ENCODE measurements at places on chromosomes 4 and X. TPM values are rescaled to one million over a fixed set of nuclear protein-coding genes. Genes with fewer than 3 reads are reported as not detected.
A peak's percentile ranks its signal among the peaks of the same experiment; 100 is the strongest.

PPBP gene
- not detected for total RNA-seq

MFAP3L gene
- 0.12 TPM for total RNA-seq

TET2 gene
- 28.9 TPM for total RNA-seq

SLC25A31 gene
- not detected for total RNA-seq

DNA sequence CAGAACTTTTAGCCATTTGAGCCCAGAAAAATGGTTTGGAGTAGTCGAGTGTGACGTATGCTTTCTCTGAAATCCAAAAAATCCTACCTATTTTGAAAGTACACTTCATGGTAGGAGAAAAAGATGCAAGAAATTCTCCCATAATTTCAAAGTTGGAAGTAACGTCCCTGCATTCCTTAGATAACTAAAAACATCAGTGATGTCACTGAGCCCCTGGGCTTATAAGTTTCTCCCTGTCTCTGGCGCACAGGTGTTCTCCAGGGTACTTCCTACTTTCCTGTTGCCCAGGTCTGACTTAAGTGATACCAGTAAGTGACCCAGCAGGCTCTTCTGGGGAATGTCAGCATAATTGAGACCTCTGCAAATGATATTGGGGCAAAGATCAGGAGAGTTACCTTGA is 90.5 kb upstream of the WDR1 start:
- H3K27ac ChIP-seq, result no peak overlapping the region
- peak; percentile 23 for DNase-seq
- H3K4me1 ChIP-seq, result no peaks in the 10 kb centered on the region
- H3K27me3 ChIP-seq, result peaks cover 4% of the 10 kb centered on the region
- H3K4me3 ChIP-seq, result no peak overlapping the region
- no peaks in the 10 kb centered on the region for H3K36me3 ChIP-seq

- H3K27me3 ChIP-seq, result no peaks in the 10 kb centered on the region
- no peaks in the 10 kb centered on the region for H3K36me3 ChIP-seq
- no peak overlapping the region for H3K27ac ChIP-seq
- H3K4me3 ChIP-seq, result no peak overlapping the region
- no peak for DNase-seq
Measured at GRCh38 chrX:133294126-133294525, 76.0 kb upstream of the TFDP3 start.

GRCh38 chr4:75549019-75549418 is 6.8 kb upstream of the ODAPH start:
- H3K27me3 ChIP-seq, result no peaks in the 10 kb centered on the region
- DNase-seq, result no peak
- H3K27ac ChIP-seq, result no peak overlapping the region
- no peaks in the 10 kb centered on the region for H3K36me3 ChIP-seq
- no peaks in the 10 kb centered on the region for H3K4me1 ChIP-seq

- no peaks in the 10 kb centered on the region for H3K36me3 ChIP-seq
- no peak overlapping the region for H3K27ac ChIP-seq
- no peak overlapping the region for H3K4me3 ChIP-seq
- no peaks in the 10 kb centered on the region for H3K27me3 ChIP-seq
- no peak for DNase-seq
Measured at GRCh38 chrX:139156356-139156755, 374.2 kb upstream of the F9 start.

DNA sequence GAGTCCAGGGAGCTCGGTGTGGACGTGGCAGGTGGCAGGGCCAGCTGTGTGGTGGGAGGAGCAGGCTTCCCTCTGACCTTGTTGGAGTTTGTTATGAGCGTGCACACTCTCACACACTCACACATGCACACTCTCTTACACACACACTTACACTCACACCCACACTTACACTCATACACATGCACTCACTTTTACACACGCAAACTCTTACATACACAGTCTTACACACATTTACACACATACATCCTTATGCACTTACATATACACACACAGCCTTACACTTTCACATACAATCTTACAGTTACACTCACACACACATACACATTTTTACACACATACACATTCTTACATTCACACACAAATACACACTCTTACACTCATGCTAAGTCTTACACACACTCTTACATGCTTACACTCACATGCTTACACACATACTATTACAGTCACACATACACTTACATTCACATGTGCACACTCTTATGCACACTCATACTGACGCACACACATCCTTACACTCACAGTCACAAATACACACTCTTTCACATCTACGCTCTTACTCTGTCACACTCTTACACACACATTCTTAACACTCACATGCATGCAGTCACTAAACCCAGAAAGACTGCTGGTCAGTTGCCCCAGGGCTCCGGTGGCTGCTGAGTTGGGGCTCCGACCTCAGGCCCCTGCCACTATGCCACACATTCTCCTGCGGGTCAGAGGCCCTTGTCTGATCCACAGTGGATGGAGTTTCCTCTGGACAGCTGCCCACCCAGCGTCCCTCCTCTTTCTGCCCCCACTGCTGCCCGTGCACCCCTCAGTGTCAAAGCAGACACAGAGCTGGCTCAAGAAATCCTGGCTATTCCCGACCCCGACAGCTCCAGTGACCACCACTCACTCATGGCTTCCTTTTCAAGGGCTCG is 95.8 kb downstream of the ADRA2C start:
- H3K36me3 ChIP-seq, result no peaks in the 10 kb centered on the region
- no peak overlapping the region for H3K4me3 ChIP-seq
- no peak for DNase-seq
- H3K4me1 ChIP-seq, result no peaks in the 10 kb centered on the region

DNA sequence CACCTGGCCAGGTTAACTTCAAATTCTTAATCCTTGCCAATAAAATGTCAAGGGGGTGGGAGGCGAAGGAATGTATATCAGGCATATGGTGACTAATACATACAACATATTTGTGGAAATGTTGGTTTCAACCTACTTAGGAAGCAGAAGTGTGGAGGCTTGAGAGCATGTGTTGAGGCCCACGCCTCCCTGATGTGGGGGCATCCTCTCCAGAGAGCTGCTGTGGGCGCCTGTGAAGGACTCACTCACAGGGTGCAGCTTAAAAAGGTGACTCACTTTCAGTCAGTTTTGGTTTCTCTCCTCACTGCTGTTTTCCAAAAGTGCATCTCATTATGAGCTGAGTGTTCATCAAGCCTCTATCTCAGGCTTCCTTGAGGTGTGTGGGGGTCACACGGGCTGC is 27.5 kb downstream of the LNX1 start:
- H3K4me3 ChIP-seq, result no peak overlapping the region
- H3K27ac ChIP-seq, result no peak overlapping the region
- H3K36me3 ChIP-seq, result no peaks in the 10 kb centered on the region
- H3K4me1 ChIP-seq, result peaks cover 3% of the 10 kb centered on the region
- H3K27me3 ChIP-seq, result no peaks in the 10 kb centered on the region
- DNase-seq, result no peak

GRCh38 chr4:7803371-7803770 is 136.3 kb downstream of the AFAP1 start:
- H3K36me3 ChIP-seq, result peaks cover 24% of the 10 kb centered on the region
- DNase-seq, result no peak
- H3K27me3 ChIP-seq, result no peaks in the 10 kb centered on the region
- no peak overlapping the region for H3K4me3 ChIP-seq
- no peak overlapping the region for H3K27ac ChIP-seq
- H3K4me1 ChIP-seq, result peaks cover 12% of the 10 kb centered on the region

DNA sequence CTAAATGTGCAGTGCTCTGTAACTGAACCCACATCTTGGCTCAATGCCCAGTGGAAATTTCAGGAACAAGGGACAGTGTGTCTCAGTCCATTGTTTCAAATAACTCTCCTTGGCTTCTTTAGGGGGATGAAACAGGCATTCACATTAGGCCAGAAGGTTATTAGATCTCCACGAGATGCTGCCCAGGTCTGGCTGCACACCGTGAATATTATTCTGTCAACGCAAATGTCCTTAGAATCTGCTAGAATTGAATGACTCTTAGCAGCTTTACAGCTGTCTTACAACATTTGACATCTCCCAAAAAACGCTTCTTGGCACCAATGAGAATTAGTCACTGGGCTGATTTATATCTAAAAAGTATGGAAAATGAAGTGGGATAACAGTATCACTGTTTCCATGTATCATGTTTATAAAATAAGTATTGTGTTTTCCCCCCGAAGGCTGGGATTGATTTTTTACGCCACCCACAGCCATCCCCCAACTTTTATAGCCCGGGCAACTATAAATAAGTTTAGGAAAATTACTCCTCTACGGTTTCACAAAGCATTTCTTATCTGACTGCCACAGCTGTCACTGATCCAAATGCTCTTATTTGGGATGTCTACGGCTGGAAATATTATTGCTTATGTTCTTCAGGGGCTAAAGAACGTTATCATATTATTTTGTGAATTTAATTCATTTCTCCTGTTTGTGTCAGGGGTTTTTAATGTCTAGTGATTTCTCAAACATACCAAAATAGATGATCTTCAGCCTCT is 559.7 kb upstream of the FAT1 start:
- no peak overlapping the region for H3K4me3 ChIP-seq
- DNase-seq, result no peak
- H3K27me3 ChIP-seq, result no peaks in the 10 kb centered on the region
- no peaks in the 10 kb centered on the region for H3K4me1 ChIP-seq

- DNase-seq, result no peak
- H3K4me3 ChIP-seq, result no peak overlapping the region
- no peaks in the 10 kb centered on the region for H3K27me3 ChIP-seq
- no peak overlapping the region for H3K27ac ChIP-seq
- H3K36me3 ChIP-seq, result no peaks in the 10 kb centered on the region
Measured at GRCh38 chr4:126890383-126890782, 742.4 kb upstream of the INTU start.

GRCh38 chrX:148380107-148380506 is 120.3 kb upstream of the AFF2 start:
- no peaks in the 10 kb centered on the region for H3K27me3 ChIP-seq
- DNase-seq, result peak; percentile 51
- H3K4me1 ChIP-seq, result peaks cover 21% of the 10 kb centered on the region
- H3K36me3 ChIP-seq, result no peaks in the 10 kb centered on the region

DNA sequence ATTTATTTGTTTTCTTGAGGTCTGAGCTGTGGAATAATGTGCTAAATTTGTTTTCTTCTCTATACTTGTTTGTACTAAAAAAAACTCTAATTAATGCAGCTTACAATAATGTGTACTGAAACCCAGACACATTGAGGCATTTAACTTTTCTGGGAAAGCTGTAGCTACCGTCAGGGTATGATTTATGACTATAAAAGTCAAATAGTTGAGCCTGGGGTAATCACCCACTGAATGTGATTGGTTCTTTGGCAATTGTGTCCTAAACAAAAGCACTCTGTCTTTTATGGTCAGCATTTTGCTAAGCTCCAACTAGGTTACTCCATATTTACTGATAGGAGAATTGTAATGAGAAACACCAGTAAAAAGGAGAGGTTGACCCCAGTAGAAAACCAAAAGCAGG is 65.9 kb upstream of the CBLL2 start:
- H3K27me3 ChIP-seq, result no peaks in the 10 kb centered on the region
- DNase-seq, result no peak
- H3K36me3 ChIP-seq, result no peaks in the 10 kb centered on the region
- H3K4me1 ChIP-seq, result no peaks in the 10 kb centered on the region

GRCh38 chrX:47748576-47748975 is 88.1 kb upstream of the ZNF81 start:
- H3K27ac ChIP-seq, result no peak overlapping the region
- no peaks in the 10 kb centered on the region for H3K27me3 ChIP-seq
- no peak overlapping the region for H3K4me3 ChIP-seq
- no peak for DNase-seq

GRCh38 chrX:31981546-31982062 is 909.8 kb upstream of the FTHL17 start:
- no peak overlapping the region for H3K4me3 ChIP-seq
- H3K4me1 ChIP-seq, result no peaks in the 10 kb centered on the region
- H3K36me3 ChIP-seq, result no peaks in the 10 kb centered on the region
- H3K27me3 ChIP-seq, result no peaks in the 10 kb centered on the region
